ENCODE measurements at places on chromosomes 1 and 21.

GRCh38 chr1:169184812-169185211 lies 78.3 kb downstream of the ATP1B1 start:
- DNase-seq: no peak

- peak; percentile 51 for DNase-seq
Observed at GRCh38 chr21:31343680-31344480, at the start of gene TIAM1. Gene TIAM1, minus strand, starts transcription at chr21:31344261. Its CDS starts 77,289 bp downstream, at chr21:31266972.

- DNase-seq: no peak
Observed at GRCh38 chr1:221994274-221994698, 252.4 kb upstream of the DUSP10 start.

GRCh38 chr1:16443975-16444770 lies 3.6 kb downstream of the NECAP2 start:
- DNase-seq: no peak

Data from nephron progenitor cell (in vitro differentiated cells).